ENCODE measurements at places on chromosomes 13 and 19.

DNA sequence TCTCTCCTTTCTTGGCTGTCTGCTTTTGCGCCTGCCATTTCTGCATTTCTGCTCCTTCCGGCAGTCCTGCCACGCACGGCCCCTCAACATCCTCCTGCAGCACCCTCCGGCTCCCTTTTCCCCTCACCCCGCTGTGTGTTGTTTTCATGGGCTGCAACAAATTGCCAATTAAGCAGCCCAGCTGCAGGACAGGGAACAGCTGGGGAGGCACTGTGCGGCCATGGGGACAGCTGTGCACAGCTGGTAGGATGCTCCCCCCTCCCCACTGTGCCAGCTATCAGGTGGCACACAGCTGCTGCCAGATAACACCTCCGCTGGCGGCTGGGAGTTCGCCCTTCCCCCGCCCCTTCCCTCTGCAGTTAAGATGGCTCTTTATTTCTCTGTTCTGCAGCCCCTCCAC lies 25.4 kb downstream of the LYL1 start:
- H3K27me3 ChIP-seq: no peaks in the 10 kb centered on the region
- H3K4me3 ChIP-seq: no peak overlapping the region
- DNase-seq: no peak
- no peaks in the 10 kb centered on the region for H3K36me3 ChIP-seq

- H3K27me3 ChIP-seq: no peaks in the 10 kb centered on the region
- no peak overlapping the region for H3K4me3 ChIP-seq
- no peaks in the 10 kb centered on the region for H3K4me1 ChIP-seq
- no peaks in the 10 kb centered on the region for H3K36me3 ChIP-seq
Observed at GRCh38 chr13:44416301-44416700, 42.7 kb downstream of the SERP2 start.

- DNase-seq: no peak
- H3K4me1 ChIP-seq: no peaks in the 10 kb centered on the region
- H3K27ac ChIP-seq: no peak overlapping the region
- no peaks in the 10 kb centered on the region for H3K27me3 ChIP-seq
- H3K4me3 ChIP-seq: no peak overlapping the region
Observed at GRCh38 chr13:109900320-109900719, 113.9 kb upstream of the IRS2 start.

DNA sequence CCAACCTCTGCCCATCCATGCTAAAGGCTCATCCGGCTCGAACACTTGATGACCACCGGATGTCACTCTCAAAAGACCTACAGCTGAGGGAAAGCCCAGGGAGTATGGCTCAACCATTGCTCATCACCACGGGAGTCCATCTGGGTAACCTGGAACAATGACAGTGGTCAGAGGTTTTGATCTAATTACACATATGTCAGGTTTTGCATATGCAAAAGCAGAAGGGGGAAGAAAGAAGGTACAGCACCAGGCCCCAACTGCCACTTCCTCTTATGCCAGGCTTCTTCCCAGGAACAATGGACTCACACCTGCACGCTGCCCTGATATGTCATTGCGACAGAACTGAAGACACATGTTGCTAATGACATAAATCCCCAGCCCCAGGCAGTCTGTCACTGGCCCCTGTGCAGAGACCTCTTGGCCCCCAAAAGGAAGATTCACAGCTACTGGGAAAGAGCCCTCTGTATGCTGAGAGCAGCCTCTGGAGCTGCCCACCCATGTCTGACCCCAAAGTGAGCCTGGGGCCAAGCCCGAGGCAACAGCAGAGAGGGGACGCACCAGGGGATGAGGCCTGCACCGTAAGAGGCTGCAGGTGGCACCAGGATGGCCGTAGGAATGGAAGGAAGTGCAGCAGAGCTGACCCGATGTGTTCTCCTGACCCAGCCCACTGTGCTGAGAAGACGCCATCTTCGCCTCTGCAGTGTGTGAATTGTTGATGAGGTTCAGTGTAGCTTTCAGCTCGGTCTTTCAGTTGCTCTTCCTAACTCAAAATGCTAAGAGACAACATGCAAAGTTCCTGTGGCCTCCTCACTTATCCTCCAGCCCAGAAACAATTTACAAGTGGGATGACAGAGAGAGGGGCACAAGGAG lies 26.3 kb downstream of the EPS15L1 start:
- H3K4me1 ChIP-seq: peaks cover 30% of the 10 kb centered on the region
- H3K4me3 ChIP-seq: no peak overlapping the region
- H3K36me3 ChIP-seq: peaks cover 4% of the 10 kb centered on the region
- no peak overlapping the region for H3K27ac ChIP-seq
- H3K27me3 ChIP-seq: no peaks in the 10 kb centered on the region
- DNase-seq: no peak
